OCI-M1 (cell line): ENCODE measurements at places on chromosomes 6 and 20.

GRCh38 chr6:133945158-133945557, 7.9 kb upstream of the TBPL1 start:
- no peak for DNase-seq

DNA sequence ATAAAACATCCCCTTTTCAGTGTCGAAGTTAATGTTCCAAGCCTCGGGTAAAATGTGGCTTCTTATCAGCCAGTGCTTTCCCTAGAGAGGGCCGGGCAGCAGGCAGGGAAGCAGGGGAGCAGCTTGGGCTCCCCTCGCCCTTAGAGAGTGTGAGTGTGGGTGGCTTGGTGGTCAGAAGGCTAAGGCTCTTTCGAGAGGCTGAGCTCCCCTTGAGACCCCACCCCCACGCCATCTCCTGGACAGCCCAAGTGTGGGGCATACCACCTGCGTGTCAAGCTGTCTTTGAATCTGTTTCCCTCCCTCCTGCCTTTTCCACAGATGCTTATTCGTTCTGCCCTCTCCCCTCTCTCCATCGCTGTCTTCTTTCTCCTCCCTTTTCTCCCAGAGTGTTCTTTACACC, 95.1 kb upstream of the FOXP4 start:
- peak; percentile 19 for DNase-seq

DNA sequence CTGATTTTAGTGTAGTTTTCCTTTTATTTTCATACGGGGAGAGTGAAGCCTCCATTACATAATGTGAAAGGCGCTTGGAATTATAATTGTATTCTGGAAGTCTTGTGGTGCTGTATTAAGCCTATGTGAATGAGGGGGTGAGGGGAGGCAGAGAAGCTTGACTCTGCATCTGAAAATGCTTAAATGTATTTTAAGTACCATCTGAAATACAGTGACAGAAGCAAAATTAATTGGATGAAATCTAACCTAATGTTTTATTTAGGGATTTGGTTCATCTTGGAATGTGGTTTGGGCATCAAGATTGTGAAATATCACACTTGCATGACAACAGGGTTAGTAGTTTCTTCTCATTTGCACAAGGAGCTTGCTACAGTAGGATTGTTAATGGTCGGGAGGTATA, 41.2 kb downstream of the TMEM200A start:
- DNase-seq = no peak

- no peak for DNase-seq
These were observed 758.9 kb downstream of the KIF16B start for GRCh38 chr20:15814360-15814759.

- no peak for DNase-seq
These were observed 62.0 kb downstream of the RSPO3 start for GRCh38 chr6:127180426-127180825.

DNA sequence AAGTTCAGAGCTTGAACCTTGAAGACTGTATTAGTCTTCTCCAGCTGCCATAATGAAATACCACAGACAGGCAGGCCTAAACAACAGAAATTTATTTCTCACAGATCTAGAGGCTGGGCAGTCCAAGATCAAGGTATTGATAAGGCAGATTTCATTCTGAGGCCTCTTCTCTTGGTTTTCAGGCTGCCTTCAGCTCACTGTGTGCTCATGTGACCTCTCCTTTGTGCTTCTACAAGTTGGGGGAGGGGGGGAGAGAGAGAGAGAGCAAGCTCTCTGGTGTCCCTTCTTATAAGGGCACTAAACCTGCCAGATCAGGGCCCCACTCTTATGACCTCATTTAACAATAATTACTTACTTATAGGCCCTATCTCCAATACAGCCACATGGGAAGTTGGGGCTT, 102.6 kb upstream of the RSPO3 start:
- peak; percentile 22 for DNase-seq

DNA sequence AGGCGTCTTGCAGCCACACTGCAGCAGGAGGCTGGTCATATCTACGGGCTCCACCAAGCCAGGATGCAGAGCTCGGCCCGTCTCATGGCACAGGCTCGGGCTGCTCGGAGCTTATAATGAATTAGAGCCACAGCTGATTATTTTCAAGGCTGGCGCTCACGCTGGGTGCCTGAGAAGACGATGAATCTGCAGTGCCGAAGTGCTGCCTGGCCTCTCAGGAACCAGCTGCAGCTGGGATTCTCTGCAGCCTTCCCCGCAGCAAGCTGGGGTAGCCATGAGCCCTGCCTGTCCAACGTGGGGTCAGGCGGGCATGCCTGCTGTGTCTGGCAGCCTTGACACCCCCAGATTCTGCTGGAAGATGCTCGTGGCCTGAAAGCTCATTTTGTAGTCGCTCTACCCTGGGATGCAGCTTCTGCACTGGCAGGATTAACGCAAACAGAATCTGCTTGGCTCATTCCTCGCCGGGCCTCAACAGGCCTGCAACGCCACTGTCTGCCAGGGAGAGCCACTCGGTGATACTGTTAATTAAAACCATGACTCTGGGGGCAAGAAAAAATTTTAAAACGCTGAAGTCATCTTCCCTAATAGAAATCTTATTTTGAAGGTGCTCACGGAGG, 104.3 kb downstream of the CDH26 start:
- DNase-seq = no peak

GRCh38 chr6:11584244-11584643, 46.7 kb downstream of the TMEM170B start:
- DNase-seq = no peak

DNA sequence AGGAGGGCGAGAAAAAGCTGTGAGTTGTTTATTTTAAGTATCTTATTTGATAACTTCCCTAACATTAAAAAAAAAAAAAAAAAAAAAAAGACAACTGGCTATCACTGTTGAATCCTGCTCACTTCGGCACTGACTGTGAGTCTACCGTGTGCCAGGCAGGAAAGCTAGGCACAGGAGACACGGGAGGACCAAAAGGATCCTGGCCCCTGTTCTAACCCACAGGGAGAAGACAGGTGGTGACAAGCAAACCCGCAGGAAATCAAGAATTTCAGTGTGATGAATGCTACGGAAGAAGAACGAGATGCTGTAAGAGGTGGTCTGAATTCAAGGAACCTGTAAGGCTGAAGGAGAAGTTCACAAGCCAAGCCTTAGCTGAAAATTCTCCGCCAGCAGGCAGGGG, 94.7 kb upstream of the NFATC2 start:
- no peak for DNase-seq

GRCh38 chr6:105484238-105485161, 81.6 kb upstream of the PREP start:
- DNase-seq = peak; percentile 87

GRCh38 chr20:19828232-19828631, 70.2 kb downstream of the RIN2 start:
- DNase-seq = peak; percentile 28

DNA sequence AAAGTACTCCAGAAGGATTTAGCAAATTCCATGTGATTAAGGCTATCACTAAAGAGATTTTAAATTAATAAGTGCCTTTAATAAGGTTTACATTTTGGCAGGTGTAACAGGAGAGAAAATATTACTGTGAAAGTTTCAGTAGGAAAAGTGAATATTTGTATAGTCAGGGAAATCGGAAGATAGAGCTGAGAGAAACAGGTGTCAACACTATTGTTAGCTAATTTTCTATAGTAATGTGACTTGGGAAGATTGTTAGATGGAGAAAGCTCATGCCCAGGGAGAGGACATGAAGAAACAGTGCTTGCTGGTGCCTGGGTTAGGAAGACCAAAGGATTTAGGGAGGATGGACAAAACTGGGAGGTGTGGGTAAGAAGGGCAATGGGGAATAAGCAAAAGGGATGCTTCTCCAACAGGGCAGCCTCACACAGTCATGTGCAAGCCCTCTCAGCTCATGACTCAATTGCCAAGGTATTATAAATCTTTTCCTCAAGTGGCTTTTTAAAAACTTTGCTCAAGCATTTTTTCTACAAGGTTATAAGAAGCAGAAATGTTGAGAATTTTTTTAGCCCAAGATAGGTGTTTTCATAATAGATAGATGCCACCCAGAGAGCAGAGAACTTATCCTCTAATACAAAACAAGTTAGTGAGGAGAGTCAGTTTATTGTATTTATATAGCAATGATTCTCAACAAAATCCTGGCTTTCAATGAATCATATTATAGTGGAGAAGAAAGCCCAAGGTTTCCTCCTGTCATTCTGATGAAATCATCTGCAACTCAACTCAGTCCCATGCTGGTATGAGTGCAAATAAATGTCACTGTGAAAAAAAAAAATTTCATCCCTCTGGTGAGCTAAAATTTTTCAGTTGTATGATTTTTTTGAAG, 325.2 kb upstream of the NT5E start:
- DNase-seq = peak; percentile 87
